ENCODE measurements at places on chromosomes 3 and 15. TPM values are rescaled to one million over a fixed set of nuclear protein-coding genes. Genes with fewer than 3 reads are reported as not detected.

Gene UPK1B
- not detected for total RNA-seq

Gene RETNLB
- not detected for total RNA-seq

GRCh38 chr3:55724821-55725220 is 237.7 kb upstream of the WNT5A start:
- no peaks in the 10 kb centered on the region for H3K4me1 ChIP-seq
- H3K4me3 ChIP-seq = no peak overlapping the region
- DNase-seq = no peak
- H3K36me3 ChIP-seq = no peaks in the 10 kb centered on the region
- no peak overlapping the region for H3K27ac ChIP-seq
- no peaks in the 10 kb centered on the region for H3K27me3 ChIP-seq

Gene RHOV
- 0.29 TPM for total RNA-seq

Gene PATL2
- 16.5 TPM for total RNA-seq

- H3K4me1 ChIP-seq = no peaks in the 10 kb centered on the region
- H3K4me3 ChIP-seq = no peak overlapping the region
- H3K36me3 ChIP-seq = no peaks in the 10 kb centered on the region
These were observed 7.1 kb upstream of the IGF2BP2 start for GRCh38 chr3:185831990-185832389.

Gene RCCD1
- 39.9 TPM for total RNA-seq

DNA sequence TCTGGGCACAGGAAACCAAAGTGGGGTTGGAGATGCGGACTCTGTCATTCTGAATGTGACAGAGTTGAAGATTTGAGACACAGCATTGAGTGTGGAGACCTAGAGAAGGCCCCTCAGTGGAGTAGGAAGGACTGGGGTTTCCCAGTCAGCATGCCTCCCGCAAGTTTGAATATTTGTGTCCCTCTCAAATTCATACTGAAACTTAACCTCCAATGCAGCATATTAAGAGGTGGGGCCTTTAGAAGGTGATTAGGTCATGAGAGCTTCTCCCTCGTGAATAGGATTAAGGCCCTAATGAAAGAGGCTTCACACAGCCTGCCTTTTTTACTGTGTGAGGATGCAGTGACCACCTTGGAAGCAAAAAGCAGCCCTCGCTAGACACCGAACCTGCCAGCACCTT is 8.0 kb downstream of the HDDC3 start:
- peak overlapping the region; percentile 62 for H3K27ac ChIP-seq
- peaks cover 35% of the 10 kb centered on the region for H3K4me1 ChIP-seq
- no peak overlapping the region for H3K4me3 ChIP-seq
- peaks cover 31% of the 10 kb centered on the region for H3K36me3 ChIP-seq
- peak; percentile 61 for DNase-seq

- no peak overlapping the region for H3K27ac ChIP-seq
- H3K27me3 ChIP-seq = no peaks in the 10 kb centered on the region
- no peaks in the 10 kb centered on the region for H3K36me3 ChIP-seq
- H3K4me3 ChIP-seq = no peak overlapping the region
- DNase-seq = no peak
- H3K4me1 ChIP-seq = no peaks in the 10 kb centered on the region
These were observed 38.3 kb upstream of the RGMA start for GRCh38 chr15:93127286-93127685.

Gene PRSS50
- total RNA-seq = not detected

GRCh38 chr15:48089702-48090101 is 31.1 kb upstream of the SLC24A5 start:
- DNase-seq = no peak
- no peak overlapping the region for H3K4me3 ChIP-seq
- H3K27me3 ChIP-seq = peaks cover 4% of the 10 kb centered on the region
- no peaks in the 10 kb centered on the region for H3K4me1 ChIP-seq
- no peaks in the 10 kb centered on the region for H3K36me3 ChIP-seq

Gene CLRN1
- total RNA-seq = not detected

Gene ANKUB1
- not detected for total RNA-seq

DNA sequence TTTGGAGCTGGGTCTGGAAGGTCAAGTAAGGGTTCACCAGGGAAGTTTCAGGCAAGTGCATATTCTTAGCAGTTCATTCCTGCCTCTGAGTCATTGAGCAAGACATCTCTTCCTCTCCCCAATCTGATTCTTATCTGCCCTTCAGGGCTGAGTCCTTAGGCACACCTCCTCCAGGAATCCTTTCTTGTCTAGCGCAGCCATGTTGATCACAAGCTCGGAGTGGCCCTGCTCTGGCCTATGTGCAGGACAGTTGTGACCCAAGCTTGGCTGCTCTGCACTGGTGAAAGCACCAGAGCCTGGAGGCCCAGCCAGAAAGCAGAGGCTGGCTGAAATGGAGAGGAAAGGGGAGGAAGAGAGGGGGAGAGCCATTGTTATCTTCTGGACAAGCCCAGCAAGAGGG is 30.9 kb upstream of the MRPS22 start:
- no peaks in the 10 kb centered on the region for H3K36me3 ChIP-seq
- no peak overlapping the region for H3K4me3 ChIP-seq
- no peak for DNase-seq
- H3K27me3 ChIP-seq = peaks cover 6% of the 10 kb centered on the region

- no peak overlapping the region for H3K4me3 ChIP-seq
- H3K4me1 ChIP-seq = no peaks in the 10 kb centered on the region
- no peak overlapping the region for H3K27ac ChIP-seq
- H3K36me3 ChIP-seq = no peaks in the 10 kb centered on the region
- peaks cover 1% of the 10 kb centered on the region for H3K27me3 ChIP-seq
These were observed 9.4 kb downstream of the CILP start for GRCh38 chr15:65201918-65202317.

DNA sequence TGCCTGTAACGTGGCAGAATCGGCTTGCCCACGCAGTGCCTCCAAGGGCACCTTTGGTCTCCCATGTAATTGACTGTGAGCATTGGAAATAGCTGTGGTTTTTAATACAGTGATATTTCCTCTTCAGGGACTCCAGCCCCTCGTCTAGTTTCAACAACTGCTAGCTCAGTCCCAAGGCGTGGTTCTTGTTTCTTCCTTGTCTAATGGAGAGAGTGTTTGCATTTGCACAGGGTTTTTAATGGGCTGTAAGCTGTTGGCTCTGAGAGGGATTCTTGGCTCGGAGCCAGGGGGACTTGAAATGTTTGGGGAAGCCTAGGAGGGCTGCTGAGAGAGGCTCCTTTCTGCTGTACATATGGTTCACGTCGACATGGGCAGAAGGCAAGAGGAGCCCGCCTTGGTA is 86.2 kb downstream of the THSD4 start:
- DNase-seq = no peak
- no peaks in the 10 kb centered on the region for H3K36me3 ChIP-seq
- no peaks in the 10 kb centered on the region for H3K4me1 ChIP-seq
- H3K27ac ChIP-seq = no peak overlapping the region
- no peaks in the 10 kb centered on the region for H3K27me3 ChIP-seq

Gene GADL1
- total RNA-seq = not detected

Gene GOLGA6L26
- not detected for total RNA-seq

DNA sequence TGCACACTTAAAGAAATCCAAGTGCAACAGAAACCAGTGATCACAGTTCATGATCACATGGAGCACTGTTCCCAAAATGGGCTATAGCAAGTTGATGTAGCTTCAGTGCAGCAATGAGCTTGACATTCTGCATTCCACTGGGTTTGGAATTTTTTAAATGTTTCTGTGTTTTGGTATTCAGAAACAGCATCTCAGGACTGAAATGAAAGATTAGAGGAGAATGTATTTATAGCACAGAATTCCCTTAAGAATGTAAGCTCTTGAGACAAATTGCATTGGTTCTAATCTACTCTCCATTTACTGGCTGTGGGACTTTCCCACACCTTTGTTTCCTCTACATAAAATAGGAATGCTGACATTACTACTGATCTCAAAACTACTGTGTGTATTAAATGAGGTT is 162.7 kb downstream of the FGF12 start:
- H3K4me1 ChIP-seq = no peaks in the 10 kb centered on the region
- no peak overlapping the region for H3K4me3 ChIP-seq

Gene CTXND1
- total RNA-seq = not detected

Gene THBS1
- total RNA-seq = 1.8 TPM

Gene CCR8
- total RNA-seq = 0.51 TPM

DNA sequence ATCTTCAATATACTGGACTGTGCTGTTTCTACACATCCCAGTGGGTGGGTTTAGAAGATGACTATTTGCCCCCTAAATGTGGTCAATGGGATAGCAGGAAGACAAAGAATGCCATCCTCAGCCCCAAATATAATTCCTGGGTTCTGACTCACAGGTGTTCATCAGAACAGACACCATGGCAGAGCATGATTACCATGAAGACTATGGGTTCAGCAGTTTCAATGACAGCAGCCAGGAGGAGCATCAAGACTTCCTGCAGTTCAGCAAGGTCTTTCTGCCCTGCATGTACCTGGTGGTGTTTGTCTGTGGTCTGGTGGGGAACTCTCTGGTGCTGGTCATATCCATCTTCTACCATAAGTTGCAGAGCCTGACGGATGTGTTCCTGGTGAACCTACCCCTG is 3.0 kb downstream of the CXCR6 start:
- peaks cover 57% of the 10 kb centered on the region for H3K36me3 ChIP-seq
- peak overlapping the region; percentile 55 for H3K27ac ChIP-seq
- H3K4me1 ChIP-seq = peaks cover 71% of the 10 kb centered on the region
- H3K4me3 ChIP-seq = no peak overlapping the region
- H3K27me3 ChIP-seq = peaks cover 5% of the 10 kb centered on the region

DNA sequence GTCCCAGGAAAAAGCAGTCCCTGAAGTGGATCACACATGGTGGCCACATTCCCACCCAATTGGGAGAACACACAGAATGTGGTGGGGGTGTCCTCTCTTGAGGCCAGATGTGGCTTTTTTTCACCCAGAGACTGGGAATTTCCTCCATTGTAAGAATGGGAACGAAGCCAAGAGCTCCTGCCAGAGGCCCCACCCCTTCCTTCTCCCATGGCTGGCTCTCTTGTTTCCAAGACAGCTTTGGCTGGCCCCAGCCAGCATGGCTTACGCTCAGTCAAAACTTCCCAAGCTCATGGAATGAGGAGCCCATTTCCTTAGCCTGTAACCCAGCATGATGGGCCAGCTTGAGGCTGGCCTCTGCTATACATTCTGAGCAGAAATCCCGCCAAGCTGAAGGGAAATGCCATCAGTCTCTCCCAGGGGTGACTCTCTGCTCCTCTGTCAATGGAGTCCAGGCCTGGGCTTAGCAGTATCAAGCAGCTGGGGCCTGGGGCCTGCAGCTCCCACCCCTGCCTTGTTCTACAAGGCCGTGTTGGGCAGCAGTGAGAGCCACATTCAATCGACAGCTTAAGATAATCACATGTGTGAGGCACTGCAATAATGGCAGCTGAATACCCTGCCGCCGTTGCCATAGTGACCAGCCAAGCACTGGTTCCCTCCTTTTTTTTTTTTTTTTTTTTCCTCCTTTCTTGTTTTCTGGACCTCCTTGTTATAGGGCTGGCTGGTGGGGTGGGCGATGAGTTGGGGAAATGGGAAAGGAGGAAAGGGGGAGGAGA is 142.4 kb downstream of the EPHB1 start:
- no peak overlapping the region for H3K27ac ChIP-seq
- H3K27me3 ChIP-seq = peaks cover 3% of the 10 kb centered on the region
- DNase-seq = no peak
- no peaks in the 10 kb centered on the region for H3K4me1 ChIP-seq
- no peak overlapping the region for H3K4me3 ChIP-seq
- H3K36me3 ChIP-seq = no peaks in the 10 kb centered on the region

Gene CACNA2D2
- 0.63 TPM for total RNA-seq

DNA sequence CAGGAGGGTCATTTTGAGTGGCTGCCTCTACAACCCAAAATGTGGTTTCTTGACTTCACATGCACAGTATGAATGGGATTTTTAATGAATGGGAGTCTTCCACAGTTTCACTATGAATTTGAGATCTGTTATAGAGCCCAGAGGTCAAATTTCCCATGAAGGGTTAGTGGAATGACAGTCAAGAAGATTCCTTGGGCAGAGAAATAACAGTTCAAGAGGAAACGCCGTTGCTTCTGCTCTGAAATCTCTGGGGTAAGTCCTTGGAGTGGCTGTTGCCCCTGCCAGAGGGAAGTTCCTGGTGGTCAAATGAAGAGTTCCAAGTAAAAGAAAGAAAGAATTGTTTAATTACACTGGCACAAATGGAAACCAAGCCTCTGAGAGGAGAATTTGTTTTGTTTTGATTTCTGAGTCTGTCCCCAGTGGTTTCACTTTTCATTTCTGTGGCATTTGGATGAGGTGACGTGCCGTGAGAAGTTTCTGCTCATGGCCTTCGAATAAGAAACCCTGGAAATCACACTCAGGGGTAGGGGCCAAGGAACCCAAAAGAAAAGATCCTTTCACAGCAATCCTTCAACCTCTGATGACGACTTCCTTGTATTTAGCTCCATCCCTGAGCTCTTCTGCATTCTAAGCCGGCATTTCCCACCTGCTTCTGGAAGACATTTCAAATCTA is 77.5 kb upstream of the IL12A start:
- peak; percentile 20 for DNase-seq
- H3K4me3 ChIP-seq = peak overlapping the region; percentile 58
- no peaks in the 10 kb centered on the region for H3K36me3 ChIP-seq
- H3K27ac ChIP-seq = no peak overlapping the region

DNA sequence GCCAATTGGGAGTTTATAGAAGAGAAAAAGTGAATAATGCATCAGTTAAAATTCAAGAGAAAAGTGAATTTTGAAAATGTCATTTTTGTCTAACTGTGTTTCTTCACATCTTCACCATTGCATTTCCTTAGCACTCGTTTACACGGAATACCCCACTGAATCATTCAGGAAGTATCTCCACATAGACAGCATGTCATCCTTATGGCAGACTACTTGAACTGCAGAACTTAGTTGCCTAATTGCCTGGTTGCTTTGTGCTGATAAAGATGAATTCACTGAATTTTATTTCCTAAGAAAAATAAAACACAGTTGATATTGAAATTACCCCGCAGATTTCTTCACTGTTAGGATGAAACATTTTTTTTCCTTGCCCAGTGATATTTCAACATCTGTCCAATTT is 627.1 kb downstream of the ROBO1 start:
- H3K27ac ChIP-seq = no peak overlapping the region
- DNase-seq = no peak
- no peak overlapping the region for H3K4me3 ChIP-seq

GRCh38 chr3:127037021-127037400 is 54.1 kb downstream of the PLXNA1 start:
- no peaks in the 10 kb centered on the region for H3K27me3 ChIP-seq
- no peak for DNase-seq
- no peaks in the 10 kb centered on the region for H3K4me1 ChIP-seq
- H3K4me3 ChIP-seq = no peak overlapping the region
- no peak overlapping the region for H3K27ac ChIP-seq

Gene GRAMD2A
- total RNA-seq = not detected

DNA sequence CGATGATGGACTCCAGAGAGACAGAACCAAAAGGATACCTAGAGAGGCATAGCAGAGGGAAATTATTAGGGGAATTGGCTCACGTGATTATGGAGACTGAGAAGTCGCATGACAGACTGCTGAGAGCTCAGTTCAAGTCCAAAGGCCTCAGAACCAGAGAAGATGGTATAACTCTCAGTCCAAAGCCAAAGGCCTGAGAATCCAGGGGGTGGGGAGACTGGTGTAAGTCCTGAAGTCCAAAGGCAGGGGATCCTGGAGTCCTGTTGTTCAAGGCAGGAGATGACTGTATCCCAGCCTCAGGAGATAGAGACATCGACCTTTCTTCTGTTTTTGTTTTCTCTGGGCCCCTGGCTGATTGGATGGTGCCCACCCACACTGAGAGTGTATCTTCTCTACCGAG is 1.2 kb upstream of the KLHL6 start:
- H3K4me3 ChIP-seq = no peak overlapping the region
- peaks cover 25% of the 10 kb centered on the region for H3K36me3 ChIP-seq
- peak overlapping the region; percentile 99 for H3K27ac ChIP-seq
- no peak for DNase-seq
- H3K4me1 ChIP-seq = peaks cover 42% of the 10 kb centered on the region
- H3K27me3 ChIP-seq = no peaks in the 10 kb centered on the region
